ENCODE measurements at places on chromosomes 5 and 9. TPM values are rescaled to one million over a fixed set of nuclear protein-coding genes. Genes with fewer than 3 reads are reported as not detected.

TMEM167A gene
- total RNA-seq = 38.3 TPM

WDR38 gene
- not detected for total RNA-seq

C5orf58 gene
- total RNA-seq = not detected

C9orf72 gene
- 17.1 TPM for total RNA-seq

RLN1 gene
- total RNA-seq = not detected

CMYA5 gene
- total RNA-seq = 1.2 TPM

OR13J1 gene
- total RNA-seq = not detected

YTHDC2 gene
- 8.3 TPM for total RNA-seq

DNA sequence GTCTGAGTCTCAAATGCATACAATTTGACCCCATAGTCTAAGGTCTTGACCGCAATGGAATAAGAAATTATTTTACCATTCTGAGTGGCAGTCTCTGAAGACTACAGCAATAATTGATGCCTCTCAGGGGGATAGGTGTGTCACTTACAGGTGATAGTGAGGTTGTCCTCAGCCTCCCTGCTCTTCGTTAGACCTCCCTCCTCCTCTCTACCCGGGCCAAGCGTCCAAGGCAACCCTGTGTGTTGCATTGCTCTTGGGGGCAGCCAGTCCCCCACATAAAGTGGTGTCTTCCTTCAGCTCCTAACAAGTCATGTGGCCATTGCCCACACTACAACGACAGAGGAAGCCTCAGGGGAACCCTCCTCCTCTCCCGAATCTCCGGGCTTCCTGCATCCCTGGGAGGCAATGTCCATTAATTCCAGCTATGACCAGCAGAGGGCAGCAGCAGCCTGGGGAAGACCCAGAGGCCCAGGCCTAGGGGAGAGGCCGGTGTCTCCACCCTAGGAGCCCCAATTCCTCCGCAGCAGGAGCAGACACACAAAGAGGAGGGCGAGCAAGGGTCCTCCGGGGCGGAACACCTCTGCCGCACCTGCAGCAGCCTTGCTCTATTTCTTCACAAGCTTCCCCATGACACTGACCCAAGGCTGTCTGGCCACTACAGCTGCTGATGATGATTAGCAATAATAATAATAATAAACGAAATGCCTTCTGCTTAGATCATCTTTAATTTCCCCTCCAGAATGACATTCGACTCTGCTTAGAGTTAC lies 134.8 kb downstream of the KCNIP1 start:
- H3K4me3 ChIP-seq = no peak overlapping the region
- peaks cover 12% of the 10 kb centered on the region for H3K4me1 ChIP-seq
- no peak overlapping the region for H3K27ac ChIP-seq

GRCh38 chr5:143801252-143801939 lies 10.6 kb upstream of the HMHB1 start:
- no peaks in the 10 kb centered on the region for H3K36me3 ChIP-seq
- H3K4me3 ChIP-seq = no peak overlapping the region
- no peaks in the 10 kb centered on the region for H3K4me1 ChIP-seq
- no peaks in the 10 kb centered on the region for H3K27me3 ChIP-seq

- H3K27me3 ChIP-seq = peaks cover 15% of the 10 kb centered on the region
- peaks cover 8% of the 10 kb centered on the region for H3K4me1 ChIP-seq
- no peak overlapping the region for H3K27ac ChIP-seq
- no peak overlapping the region for H3K4me3 ChIP-seq
- no peaks in the 10 kb centered on the region for H3K36me3 ChIP-seq
- no peak for DNase-seq
These were observed 18.7 kb upstream of the NRARP start for GRCh38 chr9:137320555-137321384.

DNA sequence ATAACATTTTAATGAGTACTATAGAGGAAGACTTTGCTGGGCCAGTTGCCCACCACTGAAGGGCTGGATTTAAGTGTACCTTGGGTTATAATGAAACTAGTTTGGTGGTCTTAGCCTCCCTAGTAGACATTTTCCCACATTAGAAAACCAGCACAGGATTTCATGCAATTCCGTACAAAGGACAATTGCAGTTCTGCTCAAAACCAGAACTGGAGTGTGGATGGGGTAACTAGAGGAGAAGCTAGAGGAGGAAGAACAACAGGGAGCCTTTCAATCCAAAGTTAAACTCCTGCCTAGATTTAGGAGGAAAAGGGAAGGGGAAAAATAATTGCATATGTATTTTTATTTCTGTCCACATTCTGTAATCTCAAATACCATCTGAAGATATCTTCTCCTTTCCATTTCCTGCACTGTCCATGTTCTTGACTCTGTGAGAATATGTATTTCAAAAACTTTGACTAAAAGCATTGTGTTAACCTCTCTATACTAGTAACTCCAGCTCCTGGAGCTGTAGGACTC lies 97.5 kb upstream of the SSBP2 start:
- no peak overlapping the region for H3K27ac ChIP-seq
- DNase-seq = no peak
- H3K27me3 ChIP-seq = no peaks in the 10 kb centered on the region
- H3K4me1 ChIP-seq = no peaks in the 10 kb centered on the region
- no peak overlapping the region for H3K4me3 ChIP-seq

DNA sequence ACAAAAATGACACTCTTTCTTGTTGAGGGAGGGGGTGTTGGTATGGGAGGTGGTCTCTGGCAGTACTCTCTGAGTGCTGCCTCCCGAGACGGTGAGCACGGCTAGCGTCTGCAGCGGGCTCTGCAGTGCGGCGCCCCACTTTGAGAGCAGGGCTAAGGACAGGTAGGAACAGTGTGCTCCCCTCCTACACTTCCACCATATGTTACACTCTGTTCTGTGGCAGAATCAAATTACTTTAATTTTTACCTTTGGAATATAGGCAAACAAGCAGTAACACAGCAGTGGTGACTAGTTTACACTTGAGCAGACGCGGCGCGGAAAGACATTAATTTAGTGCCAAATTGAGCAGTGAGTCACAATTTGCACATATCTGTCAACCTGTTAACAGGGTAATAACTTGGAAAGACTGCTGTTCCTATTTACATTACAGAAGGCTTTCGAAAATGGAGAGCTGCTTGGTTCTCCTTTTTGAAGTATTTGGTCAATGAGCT lies 136.3 kb downstream of the MED27 start:
- no peaks in the 10 kb centered on the region for H3K4me1 ChIP-seq
- no peak overlapping the region for H3K27ac ChIP-seq
- H3K4me3 ChIP-seq = no peak overlapping the region
- no peak for DNase-seq

DNA sequence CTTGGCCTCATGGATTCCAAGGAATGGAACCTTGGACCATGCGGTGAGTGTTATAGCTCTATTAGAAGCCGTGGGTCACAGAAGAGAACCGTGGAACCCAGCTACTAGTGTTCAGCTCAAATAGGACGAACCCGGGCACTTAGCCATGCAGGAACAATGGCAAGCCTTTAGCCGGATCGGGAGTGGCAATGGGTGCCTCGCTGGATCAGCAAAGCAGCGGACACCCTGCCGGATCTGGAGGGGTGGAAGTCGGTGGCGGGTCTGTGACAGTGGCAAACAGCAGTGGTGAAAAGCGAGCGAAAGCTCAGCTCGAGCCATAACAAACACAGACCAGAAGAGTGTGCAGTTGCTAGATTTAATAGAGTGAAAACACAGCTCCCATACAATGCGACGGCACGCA lies 2.4 kb upstream of the CDO1 start:
- H3K27ac ChIP-seq = no peak overlapping the region
- H3K36me3 ChIP-seq = no peaks in the 10 kb centered on the region

DNA sequence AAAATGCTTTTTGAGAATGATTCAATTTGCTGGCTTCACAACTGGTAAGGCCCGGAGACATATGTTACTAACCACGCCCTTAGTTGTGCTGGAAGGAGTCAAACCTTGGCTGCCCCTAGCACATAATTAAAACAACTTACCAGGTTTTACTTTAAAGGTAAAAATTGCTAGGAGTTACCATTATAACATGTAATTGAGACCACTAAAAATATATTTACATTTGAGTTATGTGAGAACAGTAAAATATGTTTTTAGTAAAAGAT lies 435.6 kb upstream of the CDH9 start:
- DNase-seq = no peak
- H3K27ac ChIP-seq = no peak overlapping the region
- no peaks in the 10 kb centered on the region for H3K36me3 ChIP-seq
- no peak overlapping the region for H3K4me3 ChIP-seq
- no peaks in the 10 kb centered on the region for H3K4me1 ChIP-seq

DNA sequence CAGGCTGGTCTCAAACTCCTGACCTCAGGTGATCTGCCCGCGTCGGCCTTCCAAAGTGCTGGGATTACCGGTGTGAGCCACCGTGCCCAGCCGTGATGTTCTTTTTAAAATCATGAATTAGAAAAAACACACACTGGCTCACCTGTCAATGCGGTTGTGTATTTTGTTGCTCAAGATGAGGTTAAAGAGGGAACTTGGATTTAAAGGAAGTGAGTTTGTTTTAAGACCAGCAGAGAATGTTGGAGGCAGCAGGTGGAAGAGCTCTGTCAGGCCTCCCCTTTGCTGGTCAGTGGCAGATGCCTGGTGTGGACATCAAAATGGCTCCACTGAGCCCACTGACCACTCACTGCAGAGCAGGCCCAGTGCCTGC lies 38.9 kb downstream of the WNK2 start:
- no peaks in the 10 kb centered on the region for H3K36me3 ChIP-seq
- H3K27me3 ChIP-seq = no peaks in the 10 kb centered on the region
- no peak overlapping the region for H3K4me3 ChIP-seq
- H3K4me1 ChIP-seq = no peaks in the 10 kb centered on the region
- no peak for DNase-seq

GRCh38 chr5:94694671-94695070 lies 76.2 kb downstream of the SLF1 start:
- DNase-seq = no peak
- H3K27me3 ChIP-seq = no peaks in the 10 kb centered on the region
- no peaks in the 10 kb centered on the region for H3K4me1 ChIP-seq
- H3K27ac ChIP-seq = no peak overlapping the region
- H3K36me3 ChIP-seq = no peaks in the 10 kb centered on the region
- no peak overlapping the region for H3K4me3 ChIP-seq

- H3K4me3 ChIP-seq = peak overlapping the region; percentile 78
These were observed 24.2 kb downstream of the PCDHGC5 start for GRCh38 chr5:141512911-141513626.

DNA sequence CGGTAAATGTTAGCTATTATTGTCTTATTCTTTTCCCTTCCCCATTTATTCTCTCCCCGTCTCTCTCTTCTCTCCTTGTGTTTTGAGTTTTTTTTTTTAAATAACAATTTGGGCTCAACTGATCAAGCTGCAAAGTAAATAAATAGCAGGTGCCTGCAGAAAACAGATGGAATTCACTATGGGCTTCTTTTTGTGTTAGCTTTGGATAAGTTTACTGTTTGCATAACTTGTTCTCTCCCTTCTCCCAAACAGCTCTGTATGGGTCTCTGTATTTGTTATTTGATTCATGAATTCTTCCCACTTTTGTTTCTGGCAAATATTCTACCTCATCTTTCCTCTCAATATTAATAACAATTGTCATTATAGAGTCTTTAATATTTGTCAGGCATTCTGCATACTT lies 111.8 kb upstream of the ASTN2 start:
- no peak for DNase-seq
- no peak overlapping the region for H3K27ac ChIP-seq
- H3K4me3 ChIP-seq = no peak overlapping the region
- H3K4me1 ChIP-seq = no peaks in the 10 kb centered on the region
- no peaks in the 10 kb centered on the region for H3K36me3 ChIP-seq

- H3K4me3 ChIP-seq = peak overlapping the region; percentile 92
- peaks cover 35% of the 10 kb centered on the region for H3K36me3 ChIP-seq
- DNase-seq = no peak
- H3K27ac ChIP-seq = peak overlapping the region; percentile 99
- peaks cover 35% of the 10 kb centered on the region for H3K4me1 ChIP-seq
These were observed 1.2 kb downstream of the PDLIM7 start for GRCh38 chr5:177496070-177496726.

- H3K4me1 ChIP-seq = no peaks in the 10 kb centered on the region
- H3K36me3 ChIP-seq = peaks cover 26% of the 10 kb centered on the region
- no peak for DNase-seq
- no peaks in the 10 kb centered on the region for H3K27me3 ChIP-seq
These were observed 5.9 kb downstream of the ZCCHC7 start for GRCh38 chr9:37126214-37126788.

- H3K36me3 ChIP-seq = no peaks in the 10 kb centered on the region
- no peaks in the 10 kb centered on the region for H3K27me3 ChIP-seq
- H3K4me3 ChIP-seq = no peak overlapping the region
These were observed 85.9 kb upstream of the HTR4 start for GRCh38 chr5:148740079-148740858.

DNA sequence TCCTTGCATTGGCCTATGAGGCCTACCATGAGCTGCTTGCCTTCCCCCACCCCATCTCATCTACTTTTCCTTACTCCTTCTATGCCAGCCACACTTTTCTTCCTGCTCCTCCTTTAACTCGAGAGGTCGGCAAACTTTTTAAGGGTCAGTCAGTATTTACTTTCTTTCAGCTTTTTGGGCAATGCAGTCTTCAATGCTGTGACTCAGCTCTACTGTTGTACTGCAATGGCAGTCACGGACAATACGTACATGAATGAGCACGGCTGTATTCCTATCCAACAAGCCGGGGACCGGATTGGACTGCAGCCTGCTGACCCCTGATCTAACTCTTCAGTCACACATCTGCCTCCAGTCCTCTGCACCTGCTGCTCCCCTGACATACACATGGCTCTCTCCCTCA lies 602 bp upstream of the ACTL7A start:
- H3K36me3 ChIP-seq = no peaks in the 10 kb centered on the region
- no peak overlapping the region for H3K27ac ChIP-seq
- no peak overlapping the region for H3K4me3 ChIP-seq
- no peak for DNase-seq
- no peaks in the 10 kb centered on the region for H3K4me1 ChIP-seq

- H3K4me3 ChIP-seq = no peak overlapping the region
- no peak overlapping the region for H3K27ac ChIP-seq
- no peak for DNase-seq
These were observed 635.4 kb downstream of the IRX1 start for GRCh38 chr5:4230786-4231641.

All from ascending aorta (tissue), 2 donors.